ENCODE measurements at places on chromosomes 3 and 15.
A peak's percentile ranks its signal among the peaks of the same experiment; 100 is the strongest.

- no peak for DNase-seq
Observed at GRCh38 chr15:98233873-98234272, 273.4 kb downstream of the ARRDC4 start.

DNA sequence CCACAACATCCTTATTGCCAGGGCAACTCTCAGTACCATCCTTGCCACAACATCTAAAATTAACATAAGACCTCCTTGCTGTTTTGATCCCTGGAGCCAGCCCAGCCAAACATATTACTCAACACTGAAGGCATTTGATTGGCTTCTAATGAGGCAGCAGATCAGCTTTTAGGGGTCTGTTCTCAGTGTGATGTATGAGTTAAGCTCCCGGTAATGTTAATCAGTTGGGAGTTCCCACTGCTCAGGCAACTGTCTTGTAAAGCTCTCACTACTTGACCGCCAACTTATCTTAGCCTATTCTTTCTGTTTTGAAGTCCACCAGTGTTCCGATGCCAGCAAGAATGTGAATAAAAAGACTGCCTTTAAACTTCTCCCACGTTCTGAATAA, 158.9 kb downstream of the FOXB1 start:
- no peak for DNase-seq

GRCh38 chr15:88904624-88905327, 8.4 kb downstream of the MFGE8 start:
- no peak for DNase-seq

DNA sequence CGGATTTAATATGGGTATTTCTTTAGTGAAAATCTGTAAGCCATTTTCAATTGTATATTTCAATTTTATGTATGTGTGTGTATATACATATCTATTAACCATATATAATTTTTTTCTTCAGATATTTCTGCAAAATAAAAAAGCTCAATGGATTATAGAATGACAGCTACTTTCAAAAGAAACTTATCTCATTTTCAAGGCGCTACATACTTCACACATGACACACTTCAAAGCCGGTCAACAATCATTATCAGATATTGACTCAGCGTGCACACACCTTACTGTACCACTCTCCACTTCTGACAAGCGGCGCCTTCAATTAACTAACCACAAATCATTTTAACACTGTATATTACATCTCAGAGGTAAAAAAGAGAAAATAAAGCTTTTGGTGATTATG, 39.6 kb downstream of the ATP13A3 start:
- no peak for DNase-seq

DNA sequence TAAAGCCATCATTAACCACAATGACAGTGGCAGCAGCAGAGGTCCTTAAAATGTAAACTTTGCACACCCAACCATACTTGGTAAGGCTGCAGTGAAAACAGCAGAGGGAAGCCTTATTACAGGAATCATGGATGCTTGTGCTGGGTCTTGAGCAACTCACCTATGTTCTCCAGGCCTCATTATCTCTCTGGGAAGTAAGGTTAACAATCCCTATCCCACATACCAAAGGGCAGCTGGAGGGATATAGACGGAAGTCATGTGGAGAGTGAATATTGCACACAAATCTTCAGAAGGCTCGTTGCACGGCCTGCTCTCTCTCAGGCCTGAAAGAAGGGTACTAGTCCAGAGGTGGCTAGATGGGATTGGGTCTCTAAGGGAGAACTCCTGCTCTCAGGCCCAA, 25.8 kb upstream of the CELF6 start:
- DNase-seq, result no peak

GRCh38 chr3:134339913-134340312, 34.3 kb downstream of the AMOTL2 start:
- DNase-seq, result no peak

GRCh38 chr15:68315495-68316031, 38.0 kb downstream of the FEM1B start:
- peak; percentile 58 for DNase-seq

Data from ascending aorta (tissue), 2 donors.